ENCODE measurements at places on chromosomes 2 and 18.

- H3K27ac ChIP-seq: no peak overlapping the region
- H3K4me3 ChIP-seq: no peak overlapping the region
- no peaks in the 10 kb centered on the region for H3K27me3 ChIP-seq
- H3K4me1 ChIP-seq: no peaks in the 10 kb centered on the region
Measured at GRCh38 chr2:239297142-239298004, 103.4 kb downstream of the HDAC4 start.

GRCh38 chr18:59553273-59553870 lies 143.9 kb downstream of the CCBE1 start:
- no peak overlapping the region for H3K4me3 ChIP-seq
- no peak overlapping the region for H3K27ac ChIP-seq
- H3K4me1 ChIP-seq: no peaks in the 10 kb centered on the region
- DNase-seq: no peak

- H3K27ac ChIP-seq: no peak overlapping the region
- no peaks in the 10 kb centered on the region for H3K27me3 ChIP-seq
- DNase-seq: peak; percentile 22
- no peak overlapping the region for H3K4me3 ChIP-seq
Measured at GRCh38 chr2:48471048-48471474, 58.9 kb upstream of the STON1 start.

- no peak within 1 kb of the TSS for H3K4me3 ChIP-seq
- DNase-seq: no peak
- no peak within 1 kb of the TSS for H3K27ac ChIP-seq
- H3K27me3 ChIP-seq: no peaks in the 10 kb centered on the region
- H3K4me1 ChIP-seq: peaks cover under 1% of the 10 kb centered on the region
Measured at GRCh38 chr2:113058998-113059960, at the start of gene IL36RN. TSS of gene IL36RN (plus strand) at chr2:113059198. CDS start at chr2:113059439, 241 bp downstream.

DNA sequence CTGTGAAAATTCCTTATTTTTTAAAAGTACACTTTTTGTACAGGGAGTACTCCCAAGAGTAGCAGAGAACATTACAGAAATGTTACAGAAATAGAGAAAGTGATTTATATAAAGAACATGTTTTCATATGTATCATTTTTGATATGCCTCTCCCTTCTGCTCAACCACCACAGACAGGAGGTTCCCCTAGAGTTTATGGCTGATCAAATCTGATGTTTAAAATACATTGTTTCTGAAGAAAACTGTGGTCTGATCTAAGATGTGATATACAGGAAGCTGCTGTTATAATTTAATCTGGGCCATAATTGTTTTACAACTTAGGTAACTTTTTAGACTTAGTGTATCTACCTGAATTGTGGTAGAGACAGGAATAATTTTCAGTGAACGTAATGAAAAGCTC lies 37.0 kb downstream of the STAT4 start:
- H3K27me3 ChIP-seq: no peaks in the 10 kb centered on the region
- H3K36me3 ChIP-seq: no peaks in the 10 kb centered on the region
- H3K27ac ChIP-seq: no peak overlapping the region
- no peak overlapping the region for H3K4me3 ChIP-seq

DNA sequence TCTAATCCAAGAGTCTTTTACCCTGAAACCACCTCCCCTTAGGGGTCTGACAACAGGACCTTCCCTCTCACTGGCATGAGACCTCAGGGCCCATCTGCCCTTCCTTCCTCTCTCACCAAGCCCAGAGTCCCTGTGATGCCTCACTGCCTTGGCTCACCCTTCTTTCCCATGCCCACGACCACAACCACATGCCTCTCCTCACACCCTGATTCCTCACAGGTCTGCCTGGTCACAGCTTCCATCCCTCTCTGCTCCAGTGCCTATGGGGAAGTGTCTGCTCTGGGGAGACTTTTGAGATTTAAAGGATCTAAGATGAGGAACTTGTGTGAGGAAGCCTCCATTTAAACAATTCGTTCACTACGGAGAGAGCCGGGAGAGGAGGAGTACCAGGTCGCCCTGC lies 98.9 kb upstream of the SH3BP4 start:
- H3K27me3 ChIP-seq: no peaks in the 10 kb centered on the region
- no peak overlapping the region for H3K4me3 ChIP-seq
- H3K36me3 ChIP-seq: no peaks in the 10 kb centered on the region
- no peaks in the 10 kb centered on the region for H3K4me1 ChIP-seq

GRCh38 chr18:35998967-35999366 lies 26.5 kb downstream of the RMP24 start:
- H3K27me3 ChIP-seq: no peaks in the 10 kb centered on the region
- H3K36me3 ChIP-seq: no peaks in the 10 kb centered on the region
- H3K27ac ChIP-seq: no peak overlapping the region
- H3K4me1 ChIP-seq: no peaks in the 10 kb centered on the region
- no peak overlapping the region for H3K4me3 ChIP-seq

DNA sequence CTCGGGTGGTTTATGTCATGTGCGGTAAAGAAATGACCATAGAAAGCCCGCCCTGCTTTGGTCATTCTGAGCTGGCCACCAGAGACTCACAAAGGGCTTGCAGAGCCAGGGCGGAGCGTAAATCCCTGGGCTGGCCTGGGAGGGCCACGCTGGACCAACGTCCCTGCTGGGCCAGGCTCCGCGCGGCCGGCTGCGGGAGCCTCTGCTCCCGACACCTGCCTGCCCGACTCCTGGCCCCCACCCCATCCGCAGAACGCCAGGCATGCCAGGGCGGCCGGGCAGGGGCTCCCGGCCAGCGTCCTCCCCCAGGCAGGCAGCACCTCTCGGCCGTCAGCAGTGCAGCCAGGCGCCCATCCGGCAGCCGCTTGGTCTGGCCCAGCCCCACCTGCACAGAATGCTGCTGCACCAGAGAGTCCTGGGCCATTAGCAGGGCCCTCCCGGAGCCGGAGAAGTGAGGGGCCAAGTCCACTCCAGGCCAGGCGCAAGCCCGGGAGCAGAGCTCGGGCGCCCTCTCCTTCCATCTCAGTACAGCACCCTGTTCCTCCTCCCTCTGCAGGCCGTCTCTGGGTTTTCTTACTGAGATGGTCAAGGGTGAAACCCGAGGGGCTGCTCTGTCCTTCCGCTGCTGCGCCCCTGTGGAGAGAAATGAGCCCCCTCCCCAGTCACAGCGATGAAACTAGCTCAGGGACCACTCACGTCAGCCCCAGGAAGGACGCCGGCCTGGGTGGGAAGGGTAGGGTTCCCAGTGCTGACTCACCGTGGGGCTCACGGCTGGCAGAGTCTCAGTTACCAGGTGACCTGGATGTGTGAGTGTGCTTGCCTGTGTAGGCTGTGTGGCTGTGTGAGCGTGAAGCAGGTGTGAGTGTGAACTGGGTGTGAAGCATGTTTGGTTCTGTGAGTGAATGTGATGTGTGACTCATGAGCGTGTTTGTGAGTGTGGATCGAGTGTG lies 83.3 kb downstream of the PTGR3 start:
- H3K36me3 ChIP-seq: no peaks in the 10 kb centered on the region
- H3K4me3 ChIP-seq: no peak overlapping the region
- H3K27ac ChIP-seq: no peak overlapping the region
- no peaks in the 10 kb centered on the region for H3K27me3 ChIP-seq
- no peaks in the 10 kb centered on the region for H3K4me1 ChIP-seq

- no peaks in the 10 kb centered on the region for H3K4me1 ChIP-seq
- H3K36me3 ChIP-seq: no peaks in the 10 kb centered on the region
- no peak for DNase-seq
- H3K27ac ChIP-seq: no peak overlapping the region
- H3K4me3 ChIP-seq: no peak overlapping the region
- H3K27me3 ChIP-seq: no peaks in the 10 kb centered on the region
Measured at GRCh38 chr2:81412681-81413080, 1108.1 kb upstream of the LRRTM1 start.

- DNase-seq: no peak
- no peak overlapping the region for H3K27ac ChIP-seq
- no peaks in the 10 kb centered on the region for H3K27me3 ChIP-seq
- no peaks in the 10 kb centered on the region for H3K36me3 ChIP-seq
- no peaks in the 10 kb centered on the region for H3K4me1 ChIP-seq
- H3K4me3 ChIP-seq: no peak overlapping the region
Measured at GRCh38 chr2:221629468-221629867, 57.4 kb upstream of the EPHA4 start.

- no peak overlapping the region for H3K4me3 ChIP-seq
- no peaks in the 10 kb centered on the region for H3K36me3 ChIP-seq
- H3K27ac ChIP-seq: no peak overlapping the region
- H3K4me1 ChIP-seq: no peaks in the 10 kb centered on the region
- peaks cover 5% of the 10 kb centered on the region for H3K27me3 ChIP-seq
Measured at GRCh38 chr2:85760371-85760770, 6.6 kb downstream of the ATOH8 start.

GRCh38 chr2:15107137-15107536 lies 454.0 kb downstream of the NBAS start:
- no peaks in the 10 kb centered on the region for H3K4me1 ChIP-seq
- H3K27me3 ChIP-seq: no peaks in the 10 kb centered on the region
- H3K4me3 ChIP-seq: no peak overlapping the region
- H3K27ac ChIP-seq: no peak overlapping the region
- no peak for DNase-seq

DNA sequence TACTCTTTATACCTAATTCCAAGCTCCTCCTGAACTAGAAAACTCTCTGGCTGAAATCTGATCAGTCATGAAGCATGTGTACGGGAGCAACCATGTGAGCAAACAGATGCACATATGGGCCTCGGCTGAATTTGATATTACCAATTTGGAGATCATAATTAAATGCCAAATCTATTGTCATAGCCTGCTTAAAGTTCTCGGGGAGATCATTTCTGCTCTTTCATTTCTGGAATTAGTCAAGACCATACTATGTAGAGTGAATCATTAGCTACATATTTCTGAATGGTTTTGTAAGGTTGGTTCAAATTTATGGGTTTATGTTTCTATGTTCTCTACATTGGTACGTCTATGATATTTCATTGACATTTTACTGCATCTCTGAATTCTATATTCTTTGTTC lies 205.5 kb downstream of the UBE2E3 start:
- no peak overlapping the region for H3K4me3 ChIP-seq
- no peak overlapping the region for H3K27ac ChIP-seq
- DNase-seq: no peak
- no peaks in the 10 kb centered on the region for H3K27me3 ChIP-seq
- peaks cover 12% of the 10 kb centered on the region for H3K4me1 ChIP-seq

- H3K4me1 ChIP-seq: no peaks in the 10 kb centered on the region
- H3K4me3 ChIP-seq: no peak overlapping the region
- no peaks in the 10 kb centered on the region for H3K27me3 ChIP-seq
- no peaks in the 10 kb centered on the region for H3K36me3 ChIP-seq
Measured at GRCh38 chr2:139917690-139918384, 1137.6 kb upstream of the NXPH2 start.

DNA sequence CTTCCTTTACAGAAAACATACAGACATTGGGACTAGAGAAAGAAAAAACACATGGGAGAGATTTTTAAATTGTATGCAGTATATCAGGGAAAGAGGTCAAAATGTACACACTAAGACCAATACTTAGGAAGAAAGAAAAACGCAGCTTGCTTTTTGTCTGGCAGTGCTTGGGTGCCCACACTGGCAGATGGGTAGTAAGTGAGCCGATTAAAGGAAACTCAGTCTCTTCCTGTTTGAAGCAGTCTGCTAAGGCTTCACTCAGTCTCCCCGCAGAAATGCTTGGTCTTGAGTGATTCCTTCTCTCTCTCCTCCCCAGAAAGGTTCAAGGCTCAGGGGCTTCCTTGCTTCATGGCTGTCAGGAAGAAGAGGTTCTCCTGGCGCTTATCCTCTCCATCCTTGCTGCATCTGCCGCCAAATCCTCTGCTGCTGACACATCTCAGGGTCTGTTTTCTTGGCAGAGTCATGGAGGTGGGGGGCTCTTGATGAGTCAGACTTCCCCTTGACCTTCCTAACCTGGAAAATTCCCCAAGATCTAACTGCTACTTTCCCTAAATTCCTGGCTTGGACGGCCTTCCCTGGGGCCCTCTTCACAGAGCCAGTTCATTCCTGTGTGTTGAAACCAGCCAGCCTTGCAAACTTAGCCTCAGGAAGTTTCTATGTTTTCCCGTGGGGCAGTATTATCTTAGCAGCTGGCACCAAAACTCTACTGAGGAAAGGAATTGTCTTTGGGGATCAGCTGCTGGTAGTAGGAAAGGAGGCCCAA lies 10.5 kb upstream of the TMSB10 start:
- no peaks in the 10 kb centered on the region for H3K27me3 ChIP-seq
- H3K4me1 ChIP-seq: no peaks in the 10 kb centered on the region
- H3K27ac ChIP-seq: no peak overlapping the region
- DNase-seq: no peak

- no peak overlapping the region for H3K27ac ChIP-seq
- no peaks in the 10 kb centered on the region for H3K36me3 ChIP-seq
- H3K4me3 ChIP-seq: no peak overlapping the region
Measured at GRCh38 chr2:218369330-218369729, 12.7 kb downstream of the CATIP start.

DNA sequence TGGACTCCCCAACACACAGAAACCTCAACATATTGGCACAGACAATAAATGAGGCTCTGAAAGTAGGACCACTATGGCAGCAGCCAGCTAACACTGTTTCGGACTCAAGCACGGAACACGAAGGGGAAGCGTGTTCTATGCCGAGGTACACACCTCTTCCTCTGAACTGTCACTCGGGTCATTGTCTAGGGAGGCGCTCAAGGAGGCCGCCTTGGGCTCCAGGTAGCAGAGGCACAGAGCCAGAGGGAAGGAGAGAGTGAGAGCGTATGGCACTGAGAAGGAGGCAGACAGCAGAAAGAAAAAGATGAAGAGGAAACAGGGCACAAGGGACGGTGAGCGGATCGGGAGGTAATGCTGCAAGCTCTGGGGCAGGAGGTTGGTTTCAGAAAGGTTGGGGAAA lies 120.1 kb upstream of the ZBTB14 start:
- H3K4me3 ChIP-seq: no peak overlapping the region
- no peak for DNase-seq
- H3K27me3 ChIP-seq: no peaks in the 10 kb centered on the region
- no peaks in the 10 kb centered on the region for H3K36me3 ChIP-seq

DNA sequence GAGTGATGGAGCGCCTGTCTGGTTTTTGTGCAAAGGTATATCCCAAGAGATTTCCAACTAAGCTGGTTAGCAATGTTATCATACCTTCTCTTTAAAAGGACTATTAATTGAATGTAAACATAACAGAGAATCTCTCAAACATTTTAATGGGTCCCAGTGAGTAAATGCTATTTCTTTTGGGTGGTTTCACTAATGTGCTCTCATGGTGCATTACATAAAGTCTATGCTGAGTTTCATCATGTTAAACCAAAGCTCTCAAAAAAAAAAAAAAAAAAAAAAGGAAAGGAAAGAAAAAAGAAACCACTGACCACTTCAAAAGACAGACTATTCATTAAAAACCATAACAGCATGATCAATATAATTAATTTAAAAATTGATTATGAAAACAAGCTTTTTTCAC lies 119.1 kb upstream of the SCN1A start:
- H3K4me1 ChIP-seq: peaks cover 2% of the 10 kb centered on the region
- H3K36me3 ChIP-seq: no peaks in the 10 kb centered on the region
- no peak overlapping the region for H3K27ac ChIP-seq
